Pulmonary artery endothelial cell (primary cell): ENCODE measurements at places on chromosomes 7 and 10. TPM values are rescaled to one million over a fixed set of nuclear protein-coding genes. Genes with fewer than 3 reads are reported as not detected.

DNA sequence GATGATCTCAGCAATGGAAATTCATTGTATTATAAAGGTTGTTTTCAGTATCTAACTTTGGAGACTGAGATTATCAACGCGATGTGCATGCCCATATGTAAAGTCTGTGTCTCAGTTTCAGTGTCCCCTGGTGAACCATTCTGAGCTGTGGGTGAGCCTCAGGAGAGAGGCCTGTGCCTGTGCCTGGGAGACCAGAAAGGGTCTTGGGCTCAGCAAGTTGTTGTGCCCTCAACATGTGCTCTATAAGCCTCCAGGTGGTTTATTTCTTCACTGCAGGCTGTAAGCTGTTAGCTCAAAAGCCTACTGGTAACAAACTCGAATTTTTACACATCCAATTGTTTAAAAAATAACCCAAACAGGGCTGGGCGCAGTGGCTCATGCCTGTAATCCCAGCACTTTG is 151.9 kb downstream of the PKD1L1 start:
- no peak for DNase-seq

EPHB6 gene
- total RNA-seq, result 0.28 and 0.79 TPM in 2 replicates

GRCh38 chr7:5360971-5361370 is 62.7 kb downstream of the TNRC18 start:
- DNase-seq, result no peak

C7orf33 gene
- total RNA-seq, result not detected in 2 replicates

DNA sequence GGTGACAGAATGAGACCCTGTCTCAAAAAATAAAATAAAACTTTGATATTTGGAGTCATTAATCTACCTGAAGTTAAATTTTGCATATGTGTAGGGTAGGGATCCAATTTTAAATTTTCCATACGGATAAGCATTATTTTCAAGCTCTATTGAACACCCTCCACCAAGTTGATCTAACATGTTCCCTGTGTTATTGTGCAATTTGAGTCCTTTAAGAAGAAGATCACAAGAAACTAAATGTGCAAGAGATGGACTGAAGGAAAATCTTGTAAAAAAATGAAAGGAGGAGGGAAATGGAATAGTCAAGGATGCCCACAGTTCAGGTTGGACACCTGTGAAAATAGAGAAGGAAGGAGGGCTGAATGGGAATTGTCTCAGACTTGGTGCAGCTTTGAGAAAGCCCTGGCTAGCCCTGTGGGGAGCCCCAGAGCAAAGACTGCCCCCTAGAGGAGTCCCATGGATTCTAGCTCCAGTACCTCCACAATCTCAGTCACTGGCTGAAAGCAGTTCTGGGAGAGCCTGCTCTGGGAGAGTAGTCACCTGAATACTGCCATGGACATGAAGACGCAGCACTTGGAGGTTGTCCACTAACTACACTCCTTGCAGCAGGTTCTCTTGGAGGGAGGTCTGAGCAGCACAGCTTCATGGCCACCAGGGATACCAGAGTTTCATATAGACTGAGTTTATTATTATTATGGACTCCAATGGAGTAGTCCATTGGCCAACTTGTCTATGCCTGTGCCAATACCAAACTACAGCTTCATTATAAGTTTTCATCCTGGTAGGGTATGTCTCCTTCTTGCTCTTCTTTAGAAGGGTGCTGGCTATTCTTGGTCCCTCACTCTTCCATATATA is 5.7 kb upstream of the TIAL1 start:
- no peak for DNase-seq

DNA sequence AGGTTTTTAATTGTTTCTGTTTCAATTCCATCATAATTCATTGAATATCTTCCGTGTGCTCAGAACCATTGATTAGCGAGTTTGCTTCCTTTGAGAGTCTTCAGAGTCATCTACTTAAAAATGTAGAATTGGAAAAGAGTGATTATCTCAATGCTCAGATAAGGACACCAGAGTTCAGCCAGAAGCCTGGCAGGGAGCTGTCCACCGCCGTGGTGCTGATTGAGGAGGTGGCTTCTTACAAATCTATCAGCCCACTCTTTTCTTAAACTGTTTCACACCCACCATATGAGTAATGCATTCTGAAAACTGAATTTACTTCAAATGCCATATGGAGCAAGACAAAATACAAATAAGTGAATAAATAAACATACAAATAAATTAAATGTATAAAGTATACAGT is 79.3 kb downstream of the INSYN2A start:
- peak; percentile 29 for DNase-seq

GRCh38 chr7:24842449-24843241 is 85.4 kb upstream of the GSDME start:
- DNase-seq, result peak; percentile 43

CYP2C18 gene
- not detected in 2 replicates for total RNA-seq

PRF1 gene
- total RNA-seq, result not detected in 2 replicates

FKBP6 gene
- total RNA-seq, result not detected in 2 replicates
